ENCODE measurements at places on chromosomes 2 and 18. TPM values are rescaled to one million over a fixed set of nuclear protein-coding genes. Genes with fewer than 3 reads are reported as not detected.

Gene RNF181
- total RNA-seq, result 283 TPM

Gene UGT1A10
- not detected for total RNA-seq

Gene CYP1B1
- 76.6 TPM for total RNA-seq

Gene FBXO48
- total RNA-seq, result 0.32 TPM

Gene FRZB
- 0.17 TPM for total RNA-seq

Gene CDH7
- total RNA-seq, result not detected

Gene GALNT14
- 0.17 TPM for total RNA-seq

Gene ANKRD30B
- not detected for total RNA-seq

Gene CCDC150
- 5.2 TPM for total RNA-seq

Gene FLACC1
- 0.43 TPM for total RNA-seq

Gene CCDC102B
- total RNA-seq, result 5.3 TPM

Gene IL36B
- total RNA-seq, result not detected

Gene GCG
- total RNA-seq, result not detected

Gene AMER3
- total RNA-seq, result under 0.01 TPM

Gene ACMSD
- not detected for total RNA-seq

Gene KLHL41
- total RNA-seq, result 2.5 TPM

Gene TXNDC9
- 35.3 TPM for total RNA-seq

Gene PLB1
- 2.5 TPM for total RNA-seq

Gene SCYGR7
- not detected for total RNA-seq

Gene SLC35G4
- total RNA-seq, result not detected

Gene FKBP1B
- 10.3 TPM for total RNA-seq

Gene TEX44
- not detected for total RNA-seq

Gene ASIC4
- 0.16 TPM for total RNA-seq

Gene ACTR2
- total RNA-seq, result 90.6 TPM

Gene POTEI
- total RNA-seq, result not detected

Gene ANKRD62
- total RNA-seq, result not detected

Gene FOXD4L1
- under 0.01 TPM for total RNA-seq

Gene LYPD1
- 0.26 TPM for total RNA-seq

Gene NAT8
- total RNA-seq, result not detected

Gene CFAP65
- total RNA-seq, result under 0.01 TPM

Gene RUFY4
- not detected for total RNA-seq

Gene SMAD7
- total RNA-seq, result 16.9 TPM

Gene TNS1
- 88.8 TPM for total RNA-seq

Gene FER1L5
- 1.4 TPM for total RNA-seq

Gene POTEC
- not detected for total RNA-seq

Gene UNC50
- total RNA-seq, result 49.9 TPM

Gene CD8B2
- not detected for total RNA-seq

Gene RAD51AP2
- not detected for total RNA-seq

Gene GPR35
- total RNA-seq, result 0.52 TPM

Gene MEP1B
- not detected for total RNA-seq

Gene ITPRIPL1
- 2.7 TPM for total RNA-seq

Gene HOXD9
- total RNA-seq, result not detected

Gene CAPN14
- 0.16 TPM for total RNA-seq

Gene UBXN2A
- 9.3 TPM for total RNA-seq

Gene ZNF521
- 17.0 TPM for total RNA-seq

Gene SLC4A3
- total RNA-seq, result 2.0 TPM

Gene CNDP1
- not detected for total RNA-seq

Gene PDE1A
- total RNA-seq, result 27.9 TPM

Data from bronchial smooth muscle cell (primary cell).